ENCODE measurements at places on chromosomes 3 and 15.

GRCh38 chr15:64503640-64504039 lies 43.3 kb downstream of the ZNF609 start:
- no peak for DNase-seq

DNA sequence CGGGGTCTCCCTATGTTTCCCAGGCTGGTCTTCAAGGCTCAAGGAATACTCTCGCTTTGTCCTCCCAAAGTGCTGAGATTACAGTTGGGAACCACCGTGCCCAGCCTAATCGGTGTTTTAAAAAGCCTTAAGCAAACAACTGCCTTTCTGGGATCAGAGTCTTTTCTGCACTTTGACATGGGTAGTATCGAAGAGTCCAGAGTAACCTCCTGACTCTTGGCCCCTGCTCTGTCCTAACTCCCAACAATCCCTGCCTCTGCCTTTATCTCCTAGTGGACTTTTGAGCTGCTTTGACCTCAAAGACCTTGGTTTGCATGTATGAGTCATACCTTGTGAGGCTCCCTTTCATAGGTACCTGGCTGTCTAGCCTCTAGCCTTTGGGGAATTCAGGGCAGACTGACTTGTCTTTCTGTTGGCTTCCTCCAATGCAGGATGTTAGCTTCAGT lies 21.0 kb upstream of the HACD2 start:
- no peak for DNase-seq

DNA sequence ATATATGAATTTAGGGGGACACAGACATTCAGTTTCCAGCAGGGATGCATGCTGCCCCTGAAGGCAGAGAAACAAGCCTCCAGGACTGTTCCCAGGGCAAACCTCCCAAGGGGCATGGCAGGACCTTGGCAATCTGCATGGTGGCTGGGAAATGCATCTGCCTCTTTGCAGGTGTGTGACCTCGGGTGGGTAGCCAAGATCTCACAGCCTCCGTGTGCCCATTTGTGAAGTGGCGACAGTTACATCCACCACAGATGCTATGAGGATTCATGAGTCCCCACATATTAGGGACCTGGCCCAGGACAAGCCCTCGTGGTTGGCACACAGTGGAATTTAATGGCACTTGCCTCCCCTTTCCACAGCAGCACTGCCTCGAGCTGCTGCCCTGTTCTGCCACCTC lies 29.9 kb downstream of the SLC28A1 start:
- no peak for DNase-seq

DNA sequence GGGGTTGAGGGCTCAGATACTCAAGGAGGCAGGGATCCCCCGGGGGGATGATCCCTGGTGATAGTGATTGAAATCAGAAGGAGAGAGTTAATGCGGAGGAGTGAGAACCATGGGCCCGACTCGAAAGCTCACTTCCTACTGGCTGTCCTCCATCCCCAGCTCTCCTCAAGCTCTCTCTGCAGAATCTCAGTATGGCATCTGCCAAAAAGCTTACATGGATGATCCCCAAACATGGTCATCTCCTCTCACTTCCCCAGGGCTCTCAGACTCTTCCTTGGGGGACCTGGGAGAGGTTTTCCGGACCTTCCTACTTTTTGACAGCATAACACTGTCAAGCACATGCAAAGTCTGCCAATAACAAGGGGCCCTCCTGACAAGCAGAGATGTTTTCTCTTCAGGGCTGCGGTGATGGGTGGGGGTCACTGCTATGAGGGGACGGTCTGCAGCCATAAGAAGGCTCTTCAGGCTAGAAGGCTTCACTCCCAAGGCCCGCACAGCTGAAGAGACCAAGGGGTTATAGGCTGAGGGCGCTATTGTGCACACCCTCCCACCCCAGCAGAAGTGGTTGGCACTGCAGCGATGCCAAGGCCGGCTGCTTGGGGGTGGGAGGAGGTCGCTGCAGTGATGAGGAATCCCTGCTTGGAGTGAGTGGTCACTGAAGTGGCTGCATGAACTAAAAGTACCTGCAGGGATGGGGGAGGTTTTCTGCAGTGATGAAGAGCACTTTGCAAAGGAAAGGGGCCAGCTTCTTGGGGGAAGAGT lies 828 bp upstream of the VWA5B2 start:
- DNase-seq = no peak

- no peak for DNase-seq
These were observed 30.6 kb upstream of the OXTR start for GRCh38 chr3:8800016-8800415.

DNA sequence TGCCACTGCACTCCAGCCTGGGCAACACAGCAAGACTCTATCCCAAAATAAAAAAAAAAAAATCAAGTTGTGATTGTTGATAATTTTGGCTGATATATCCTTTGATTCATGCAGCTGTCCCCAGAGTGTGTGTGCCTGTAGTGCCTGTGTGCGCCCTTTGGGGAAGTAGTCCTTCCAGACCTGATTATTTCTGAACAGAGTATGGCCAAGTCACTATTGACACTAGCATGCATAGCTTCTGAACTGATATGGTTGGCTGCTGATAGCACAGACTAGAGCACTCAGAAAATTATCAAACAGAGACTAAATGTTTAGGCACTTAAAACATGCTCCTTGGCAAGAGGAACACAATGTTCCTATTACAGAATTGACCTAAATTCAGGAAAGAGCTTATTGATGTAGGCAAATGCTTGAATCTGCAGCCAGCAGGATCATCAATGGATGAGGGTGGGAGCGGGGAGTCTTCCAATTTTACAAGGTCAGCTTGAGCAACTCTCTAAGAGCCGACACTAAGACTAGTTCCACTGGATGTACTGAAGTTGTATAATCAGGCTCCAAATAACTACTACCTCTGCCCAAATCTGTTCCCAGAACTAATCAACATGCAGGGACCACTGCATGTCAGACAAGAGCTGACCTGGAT lies 17.7 kb upstream of the PTPN9 start:
- DNase-seq = no peak

- DNase-seq = no peak
These were observed 46.6 kb downstream of the EPHB3 start for GRCh38 chr3:184608209-184608608.

- DNase-seq = peak; percentile 47
These were observed 688.8 kb upstream of the CCDC54 start for GRCh38 chr3:106688464-106688863.

Measured in hepatic stellate cell (primary cell).